Activated CD8-positive, alpha-beta memory T cell treated with anti-CD3 and anti-CD28 coated beads for 36 hours (primary cell): ENCODE measurements at places on chromosomes 12 and 14. TPM values are rescaled to one million over a fixed set of nuclear protein-coding genes. Genes with fewer than 3 reads are reported as not detected.

SERPINA5 gene
- total RNA-seq: not detected

EXOC3L4 gene
- not detected for total RNA-seq

KLRG1 gene
- 7.6 TPM for total RNA-seq

C12orf76 gene
- total RNA-seq: 10.6 TPM

OR6C76 gene
- total RNA-seq: not detected

PSEN1 gene
- 26.2 TPM for total RNA-seq

TAS2R7 gene
- not detected for total RNA-seq

CPSF6 gene
- total RNA-seq: 117 TPM

PLEKHG7 gene
- total RNA-seq: not detected

RASSF9 gene
- total RNA-seq: not detected

ETV6 gene
- total RNA-seq: 43.2 TPM

MYRFL gene
- total RNA-seq: not detected

ELK3 gene
- total RNA-seq: 18.3 TPM

CELA1 gene
- not detected for total RNA-seq

PNP gene
- 219 TPM for total RNA-seq

AICDA gene
- total RNA-seq: not detected

KRT79 gene
- total RNA-seq: 0.44 TPM

NKX2-1 gene
- total RNA-seq: not detected

ATG101 gene
- total RNA-seq: 50.4 TPM

CCDC197 gene
- total RNA-seq: not detected

SLC38A4 gene
- not detected for total RNA-seq

SLC39A5 gene
- total RNA-seq: 0.78 TPM

SLC8A3 gene
- 0.38 TPM for total RNA-seq

KRT77 gene
- total RNA-seq: not detected

KRT71 gene
- total RNA-seq: not detected
